ENCODE measurements at places on chromosomes 4 and X.

- DNase-seq, result no peak
Measured at GRCh38 chr4:86472377-86473019, 112.6 kb upstream of the MAPK10 start.

- no peak for DNase-seq
Measured at GRCh38 chr4:26824667-26825066, 36.0 kb upstream of the STIM2 start.

- DNase-seq, result no peak
Measured at GRCh38 chrX:150240643-150240970, 122.5 kb upstream of the MAMLD1 start.

- DNase-seq, result no peak
Measured at GRCh38 chr4:148842843-148843242, 400.6 kb upstream of the NR3C2 start.

GRCh38 chr4:96519291-96519690 is 679.4 kb downstream of the PDHA2 start:
- no peak for DNase-seq

DNA sequence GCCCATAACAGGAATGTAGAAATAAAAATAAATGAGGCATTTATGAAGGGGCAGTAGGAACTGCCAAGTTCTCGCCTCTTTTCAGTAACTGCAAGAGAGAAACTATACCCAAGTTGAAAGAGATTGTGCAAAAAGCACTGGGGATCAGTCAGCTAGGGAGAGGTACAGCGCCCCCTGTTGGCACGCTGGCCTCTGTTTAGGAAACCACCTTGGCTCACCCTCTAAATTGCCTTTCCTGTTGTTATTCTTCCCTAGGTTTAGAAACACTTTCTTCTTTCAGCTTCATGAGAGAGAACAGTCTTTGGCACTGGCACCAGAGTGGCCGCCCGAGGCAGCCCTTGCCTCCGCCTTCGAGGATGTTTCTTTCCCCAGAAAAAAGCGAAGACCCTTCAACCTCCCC is 348.5 kb downstream of the MID1IP1 start:
- DNase-seq, result peak; percentile 38

GRCh38 chr4:135573251-135573650 is 1371.7 kb upstream of the PABPC4L start:
- no peak for DNase-seq

- no peak for DNase-seq
Measured at GRCh38 chr4:187192266-187192665, 468.6 kb upstream of the FAT1 start.

DNA sequence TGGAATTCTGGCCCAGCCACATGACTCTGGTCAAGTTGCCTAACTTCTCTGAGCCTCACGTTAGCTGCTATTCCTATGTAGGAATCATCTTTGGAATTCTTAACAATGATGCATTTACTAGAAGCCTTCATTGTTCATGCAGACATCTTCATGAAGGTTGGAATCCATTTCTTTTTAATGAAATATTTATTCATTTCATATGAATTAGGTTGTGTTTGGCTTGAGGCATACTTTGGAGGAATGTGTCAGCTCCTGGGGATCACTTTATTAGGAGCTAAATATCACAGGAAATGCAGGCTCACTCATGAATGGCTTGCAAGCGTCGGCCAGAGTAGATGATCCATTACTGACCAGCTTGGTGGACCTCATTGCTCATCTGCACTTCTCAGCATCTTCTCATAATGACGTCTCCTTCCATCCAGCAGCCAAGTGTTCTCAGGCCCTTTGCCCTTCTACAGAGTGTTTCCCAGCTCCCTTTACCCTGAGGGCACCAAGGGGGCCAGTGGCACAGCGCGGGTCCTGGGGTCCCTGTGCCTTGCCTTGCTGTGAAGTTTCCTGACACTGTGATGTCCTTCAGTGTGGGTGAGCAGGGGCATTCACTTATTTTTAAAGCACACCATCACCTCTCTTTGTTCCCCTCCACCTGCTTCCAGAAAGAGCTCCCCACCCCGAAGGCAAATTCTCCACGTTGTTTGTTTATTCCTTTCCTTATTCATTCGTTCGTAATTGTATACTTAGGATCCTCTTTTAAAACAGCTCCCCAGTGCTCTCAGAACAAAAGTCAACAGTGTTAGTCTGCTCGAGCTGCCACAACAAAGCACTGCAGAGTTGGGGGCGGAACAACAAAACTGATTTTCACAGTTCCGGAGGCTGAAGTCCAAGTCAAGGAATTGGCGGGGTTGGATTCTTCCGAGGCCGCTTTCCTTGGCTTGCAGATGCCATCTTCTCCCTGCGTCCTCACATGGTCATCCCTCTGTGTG is 106.8 kb downstream of the STK32B start:
- no peak for DNase-seq

DNA sequence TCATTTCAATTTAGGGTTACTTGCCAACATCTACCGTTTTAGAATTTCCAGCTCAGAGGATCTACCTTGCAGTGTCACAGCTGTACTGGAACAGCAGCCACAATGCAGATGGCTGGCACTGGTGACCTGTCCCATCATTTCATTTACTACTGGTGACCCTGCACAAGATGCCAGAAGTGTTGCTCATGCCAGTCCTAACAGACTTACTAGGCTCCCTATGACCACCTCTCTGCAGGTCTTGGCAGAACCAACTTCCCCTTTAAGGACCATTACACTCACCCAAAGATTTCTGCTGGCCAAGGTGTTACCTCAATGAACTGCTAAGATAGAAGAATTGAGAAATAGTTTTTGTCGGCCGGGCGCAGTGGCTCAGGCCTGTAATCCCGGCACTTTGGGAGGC is 106.9 kb downstream of the C4orf51 start:
- DNase-seq, result no peak

DNA sequence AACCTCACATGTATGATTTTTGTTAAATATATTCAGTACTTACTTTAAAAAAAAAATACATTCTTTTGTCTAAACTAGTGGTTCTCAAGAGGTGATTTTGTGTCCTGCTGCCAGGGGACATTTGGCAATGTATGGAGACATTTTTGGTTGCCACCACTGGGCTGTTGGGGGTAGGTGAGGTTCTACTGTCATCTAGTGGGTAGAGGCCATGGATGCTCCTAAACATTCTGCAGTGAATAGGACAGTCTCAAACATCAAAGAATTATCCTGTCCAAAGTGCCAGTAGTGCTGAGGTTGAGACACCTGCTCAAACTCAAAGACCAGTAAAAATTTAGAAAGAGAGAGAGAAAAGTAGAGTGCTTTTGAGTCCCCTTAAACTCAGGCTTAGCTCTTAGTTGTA is 32.9 kb upstream of the PGM2 start:
- no peak for DNase-seq

- no peak for DNase-seq
Measured at GRCh38 chr4:177301126-177301639, 8.5 kb upstream of the NEIL3 start.

DNA sequence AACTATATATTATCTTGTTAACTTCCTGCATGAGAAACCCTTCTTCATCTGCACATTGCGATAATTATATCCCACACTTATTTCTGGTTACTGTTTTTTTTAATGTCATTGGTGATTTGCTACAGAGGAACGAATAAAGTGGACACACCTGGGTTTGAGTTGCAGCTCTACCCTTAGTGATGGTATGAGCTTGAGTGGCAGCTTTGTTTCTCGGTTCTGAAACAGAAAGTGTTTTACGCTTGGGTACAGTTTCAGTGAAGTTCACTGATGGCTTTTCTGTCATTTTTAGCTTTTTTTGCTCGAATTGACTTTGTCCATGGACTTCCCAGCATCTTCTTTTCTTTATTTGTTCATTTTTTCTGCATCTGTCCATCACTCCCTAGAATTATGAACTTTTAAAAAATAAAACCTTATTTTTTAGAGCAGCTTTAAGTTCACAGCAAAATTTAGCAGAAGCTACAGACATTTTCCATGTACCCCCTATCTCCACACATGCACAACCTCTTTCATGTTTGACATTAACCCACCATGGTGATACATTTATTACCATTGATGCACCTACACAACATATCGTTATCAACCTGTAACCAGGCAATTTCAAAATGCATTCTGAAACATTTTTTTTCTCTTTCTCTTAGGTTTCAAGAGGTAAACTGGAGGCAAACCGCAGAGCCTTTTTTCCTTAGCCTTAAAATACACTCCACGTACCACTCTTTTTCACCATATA is 1041.6 kb upstream of the PRKX start:
- no peak for DNase-seq

DNA sequence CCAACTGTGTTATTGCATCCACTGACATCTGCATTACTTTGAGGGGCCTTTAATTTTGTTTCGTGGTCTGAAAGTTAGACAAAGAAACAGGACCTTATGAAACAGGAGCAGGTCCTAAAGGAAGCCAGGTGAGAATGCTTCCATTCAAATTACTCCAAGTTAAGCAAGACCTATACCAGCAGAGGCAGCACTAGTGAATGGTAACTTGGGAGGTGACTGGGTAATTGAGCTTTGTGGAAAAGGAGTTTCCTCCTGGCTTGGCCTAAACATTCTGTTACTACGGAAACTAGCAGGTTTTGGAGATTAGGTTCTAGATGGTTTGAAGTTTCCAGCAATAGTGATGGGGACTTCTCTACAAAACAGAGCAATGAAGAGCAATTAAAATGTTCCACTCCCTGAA is 173.5 kb downstream of the NKX6-1 start:
- no peak for DNase-seq

DNA sequence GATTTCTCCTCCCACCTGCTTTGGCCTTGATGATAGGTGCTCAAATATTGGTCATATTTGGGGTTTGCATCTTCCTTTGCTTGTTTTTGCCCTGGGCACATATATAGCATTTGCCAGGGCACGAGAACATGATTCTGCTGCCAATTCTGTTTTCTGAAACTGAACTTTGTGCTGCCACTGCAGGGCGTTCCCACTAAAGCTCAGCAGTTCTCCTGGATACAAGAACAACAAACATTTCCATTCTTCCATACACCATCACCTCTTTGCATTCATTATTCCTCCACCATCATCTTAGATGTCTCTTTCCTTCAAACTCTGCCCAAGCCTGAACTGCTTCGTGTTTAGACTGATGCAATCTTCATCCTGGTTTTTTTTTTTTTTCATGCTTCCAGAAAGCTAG is 36.3 kb upstream of the GATB start:
- no peak for DNase-seq

- no peak for DNase-seq
Measured at GRCh38 chr4:47744253-47744652, 93.6 kb downstream of the CORIN start.

- no peak for DNase-seq
Measured at GRCh38 chr4:93829820-93830687, 1.5 kb downstream of the ATOH1 start.

DNA sequence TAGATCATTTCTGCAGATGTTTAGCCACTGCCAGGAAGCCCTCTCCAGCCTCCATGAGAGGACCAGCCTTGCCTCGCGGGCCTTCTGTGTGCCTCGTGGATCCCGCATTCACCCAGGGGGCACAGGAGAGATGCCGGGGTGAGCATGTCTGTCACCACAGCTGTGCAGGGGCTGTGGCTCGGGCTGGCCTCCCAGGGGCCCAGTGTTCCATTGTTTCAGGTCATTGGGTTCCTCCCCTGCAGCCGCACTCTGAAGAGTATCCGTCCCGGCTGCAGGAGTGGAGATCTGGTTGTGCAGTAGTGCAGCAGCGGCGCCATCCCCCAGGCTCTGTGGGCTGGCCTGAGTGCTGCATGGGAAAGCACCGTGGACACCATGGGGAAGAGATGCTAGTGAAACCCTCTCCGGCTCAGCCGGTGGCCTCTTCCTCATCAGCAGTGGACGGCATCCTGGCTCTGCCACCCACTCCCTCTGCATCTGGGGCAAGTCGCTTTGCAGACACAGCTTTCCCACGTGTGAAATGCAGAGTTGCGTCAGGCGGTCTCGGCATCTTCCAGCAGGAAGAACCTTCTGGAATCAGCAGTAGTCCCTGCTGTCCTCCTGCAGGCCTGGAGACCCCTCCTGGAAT is 29.1 kb downstream of the TBC1D14 start:
- DNase-seq, result no peak

DNA sequence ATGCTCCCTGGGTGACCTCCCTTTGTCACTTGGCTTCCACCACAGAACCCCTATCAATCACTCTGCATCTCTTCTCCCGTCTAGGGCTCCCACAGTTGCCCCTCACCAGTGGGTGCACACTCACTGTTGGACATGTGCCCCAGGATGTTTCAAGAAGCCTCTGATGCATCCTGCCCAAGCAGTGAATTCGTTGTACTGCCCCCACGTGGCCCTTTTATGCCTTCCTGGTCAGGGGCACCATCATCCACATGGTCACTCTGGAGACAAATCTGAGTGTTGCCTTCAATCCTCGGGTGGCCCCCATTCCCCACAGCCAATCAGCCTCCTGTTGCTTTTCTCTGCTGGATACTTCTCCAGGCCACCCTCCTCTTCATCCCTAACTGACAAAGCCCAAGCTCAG is 12.2 kb downstream of the ITIH6 start:
- DNase-seq, result no peak

DNA sequence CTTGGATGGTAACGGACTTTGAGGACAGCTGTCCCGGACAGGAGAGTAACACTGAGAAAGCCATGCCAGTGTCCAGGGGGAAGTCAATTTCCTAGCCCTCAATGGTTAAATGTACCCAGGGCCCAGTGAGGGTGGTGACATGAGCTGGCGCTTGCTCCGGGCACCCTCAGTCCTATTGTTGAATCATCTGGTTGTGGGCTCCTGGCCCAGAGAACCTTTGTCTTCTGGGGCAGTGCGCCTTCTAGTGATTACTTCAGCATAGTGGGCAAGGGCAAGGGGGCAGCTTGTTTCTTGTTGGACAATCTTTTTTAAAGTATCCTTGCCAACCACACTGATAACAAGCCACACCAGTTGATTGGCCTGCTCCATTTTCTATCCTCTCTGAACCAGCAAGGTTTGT is 30.9 kb upstream of the TRPC5 start:
- no peak for DNase-seq

DNA sequence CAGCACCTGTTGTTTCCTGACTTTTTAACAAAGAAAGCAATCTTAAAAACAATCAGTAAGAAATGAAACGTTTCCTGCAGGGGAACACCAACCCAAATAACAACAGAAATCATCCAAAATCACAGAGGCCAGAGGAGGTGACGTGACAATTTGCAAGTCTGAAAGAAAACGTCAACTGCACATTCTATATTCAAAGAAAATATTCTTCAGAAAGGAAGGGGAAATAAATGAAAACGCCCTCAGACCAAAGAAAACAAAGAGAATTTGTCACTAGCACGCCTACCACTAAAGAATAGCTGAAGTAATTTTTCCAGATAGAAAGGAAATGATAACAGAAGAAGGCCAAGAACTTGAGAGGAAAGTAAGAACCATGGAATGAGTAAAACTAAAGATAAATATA is 74.4 kb downstream of the CASP3 start:
- no peak for DNase-seq

DNA sequence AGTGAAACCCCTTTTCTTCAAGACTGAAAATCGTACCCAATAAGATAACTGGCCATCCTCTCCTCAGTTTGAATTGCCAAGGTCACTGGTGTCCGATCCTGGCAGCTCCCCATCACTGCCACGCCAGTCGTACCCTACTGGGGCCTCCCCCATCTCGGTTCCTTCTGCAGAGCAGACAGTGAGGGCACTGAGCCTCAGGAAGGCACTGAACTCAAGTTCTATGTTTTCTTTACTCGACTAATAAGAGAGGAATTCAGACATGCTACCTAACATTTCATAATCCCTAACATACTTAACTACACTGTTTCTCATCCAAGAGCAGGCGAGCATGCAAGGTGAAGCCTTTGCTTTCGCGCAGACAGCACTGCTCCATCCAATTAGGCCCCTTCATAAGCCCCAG is 23.4 kb downstream of the ZFYVE28 start:
- DNase-seq, result no peak

- no peak for DNase-seq
Measured at GRCh38 chr4:185405296-185405999, 8.8 kb downstream of the ANKRD37 start.

All from activated CD8-positive, alpha-beta memory T cell treated with anti-CD3 and anti-CD28 coated beads for 1 hour (primary cell).